CD4-positive, alpha-beta memory T cell (primary cell): ENCODE measurements at places on chromosomes 4 and X. TPM values are rescaled to one million over a fixed set of nuclear protein-coding genes. Genes with fewer than 3 reads are reported as not detected.

The AKAP4 gene
- total RNA-seq = not detected

The CUL4B gene
- 54.0 TPM for total RNA-seq

The DUSP9 gene
- total RNA-seq = not detected

The STATH gene
- not detected for total RNA-seq

The IL2 gene
- 2.0 TPM for total RNA-seq

- DNase-seq = no peak
Observed at GRCh38 chr4:145153181-145153903, 27.0 kb downstream of the OTUD4 start.

DNA sequence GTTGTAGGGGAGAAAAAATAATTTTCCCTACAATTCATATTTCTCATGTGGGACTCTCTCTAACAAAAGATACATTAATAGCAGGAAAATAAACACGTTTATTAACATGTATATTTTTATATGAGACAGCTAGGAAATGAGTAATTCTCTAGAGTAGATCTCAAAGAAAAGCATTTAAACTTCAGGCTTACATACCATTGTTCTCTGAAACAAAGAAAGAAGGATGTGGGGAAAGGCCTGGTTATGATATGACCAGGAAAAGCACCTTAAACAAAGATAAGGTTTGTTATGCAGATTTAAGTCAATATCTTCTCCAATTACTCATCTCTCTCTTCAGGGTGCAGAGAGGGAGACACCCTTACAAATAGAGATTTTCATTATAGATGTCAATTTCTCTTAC is 131.3 kb downstream of the SLC7A11 start:
- DNase-seq = no peak

DNA sequence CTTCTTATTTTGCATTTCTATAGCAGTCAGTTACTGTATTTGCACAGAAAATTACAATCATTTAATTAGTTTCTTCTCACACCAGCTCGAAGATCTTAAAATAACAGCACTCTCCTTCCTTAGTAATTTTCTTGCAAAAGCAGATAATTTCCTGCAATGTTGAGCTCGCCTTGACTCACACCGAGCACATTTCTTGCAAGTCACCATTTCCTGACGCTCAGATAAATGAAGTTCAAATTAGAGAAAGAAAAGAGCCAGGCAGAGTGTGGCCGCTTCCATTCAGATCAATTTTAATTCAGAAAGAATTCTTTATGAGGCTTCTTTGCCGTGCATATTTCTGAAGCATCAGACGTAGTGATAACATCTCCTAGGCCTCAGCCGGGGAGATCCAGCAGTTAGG is 10.1 kb downstream of the SORCS2 start:
- no peak for DNase-seq

GRCh38 chr4:60081839-60082238 is 1118.3 kb upstream of the ADGRL3 start:
- no peak for DNase-seq

DNA sequence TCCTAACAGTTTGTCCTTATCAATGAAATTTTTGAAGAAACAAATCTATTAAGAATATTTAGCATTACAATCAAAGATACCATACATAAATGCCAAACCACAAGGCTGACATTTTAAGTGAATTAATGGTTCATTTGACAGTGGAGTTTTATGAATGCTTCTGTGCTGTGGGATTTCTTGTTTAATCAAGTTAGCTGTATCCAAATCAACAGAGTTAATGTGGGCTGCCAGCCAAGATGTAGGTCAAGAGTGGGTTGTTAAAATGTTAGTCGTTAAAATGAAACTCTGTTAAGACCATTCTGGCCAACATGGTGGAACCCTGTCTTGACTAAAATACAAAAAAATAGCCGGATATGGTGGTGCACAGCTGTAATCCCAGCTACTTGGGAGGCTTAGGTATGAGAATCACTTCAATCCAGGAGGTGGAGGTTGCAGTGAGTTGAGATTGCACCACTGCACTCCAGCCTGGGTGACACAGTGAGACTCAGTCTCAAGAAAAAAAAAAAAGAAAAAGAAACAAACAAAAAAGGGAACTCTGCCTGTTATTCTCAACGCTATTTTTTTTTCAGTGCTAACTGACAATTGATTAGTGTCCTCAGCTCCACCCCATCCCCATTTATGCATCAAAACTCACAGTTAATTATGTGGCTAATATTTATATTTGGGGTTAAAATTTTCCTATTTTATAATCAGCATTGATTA is 20.2 kb downstream of the GPAT3 start:
- DNase-seq = no peak

DNA sequence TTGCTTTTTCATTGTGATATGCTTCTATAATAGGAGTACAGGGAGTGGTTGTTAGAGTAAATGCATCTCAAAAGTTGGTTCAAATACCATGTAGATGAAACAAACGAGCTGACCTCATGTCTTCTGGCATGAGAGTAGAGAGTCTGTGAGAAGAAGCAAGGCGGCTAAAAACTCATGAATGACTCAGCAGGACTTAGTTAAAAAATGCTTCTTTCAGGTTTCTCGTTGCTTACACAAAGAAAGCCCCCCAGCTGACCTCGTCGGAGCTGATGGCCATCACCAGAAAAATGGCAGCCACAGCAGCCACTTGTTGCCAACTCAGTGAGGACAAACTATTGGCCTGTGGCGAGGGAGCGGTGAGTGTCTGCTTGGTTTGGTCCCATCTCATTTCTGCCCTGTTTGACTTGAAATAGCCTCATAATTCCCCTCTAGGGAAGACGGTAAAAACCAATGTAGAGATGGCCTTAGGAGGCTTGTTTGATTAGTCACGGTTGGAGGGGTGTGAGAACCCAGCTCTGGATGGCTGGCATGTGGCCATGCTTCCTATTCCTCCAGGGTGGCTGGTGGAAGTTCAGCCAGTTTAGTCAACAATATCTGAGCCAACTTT is 14.5 kb downstream of the AFP start:
- no peak for DNase-seq

GRCh38 chrX:20472148-20472547 is 205.4 kb upstream of the RPS6KA3 start:
- DNase-seq = no peak

DNA sequence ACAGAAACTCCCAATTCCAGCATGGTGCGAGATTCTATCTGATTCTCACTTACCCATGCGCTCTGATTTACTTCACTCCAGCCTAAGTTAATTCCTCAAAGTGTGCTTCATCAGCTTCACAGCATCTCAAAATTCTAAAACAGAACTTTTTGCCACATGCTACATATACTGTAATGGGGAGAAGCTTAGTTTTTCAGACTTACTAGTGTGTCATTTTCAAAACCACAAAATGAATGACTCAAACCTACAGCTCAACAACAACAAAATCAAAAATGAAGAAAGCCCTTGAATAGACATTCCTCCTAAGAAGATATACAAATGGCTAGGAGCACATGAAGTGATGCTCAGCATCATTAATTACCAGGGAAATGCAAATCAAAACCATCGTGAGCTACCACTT is 14.9 kb downstream of the IRF2 start:
- no peak for DNase-seq

DNA sequence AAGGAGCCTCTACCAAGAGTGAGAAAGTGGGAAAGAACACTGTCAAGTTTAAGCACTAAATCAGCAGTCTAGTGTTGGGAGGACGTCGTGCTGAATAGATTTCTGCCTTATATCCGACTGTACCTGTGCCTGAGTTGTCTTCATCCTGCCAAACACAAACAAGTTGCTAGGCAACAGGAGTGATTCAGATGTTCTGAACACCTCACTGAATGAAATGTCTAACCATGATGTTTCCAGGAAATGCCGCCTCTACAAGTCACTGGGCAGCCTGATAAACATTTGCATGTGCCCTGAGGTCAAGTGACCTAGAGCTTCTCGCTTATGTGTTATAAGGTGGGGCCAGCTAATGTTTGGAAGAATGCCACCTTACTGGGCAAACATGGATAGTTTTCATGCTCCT is 37.9 kb downstream of the SGMS2 start:
- DNase-seq = no peak

- DNase-seq = no peak
Observed at GRCh38 chr4:80619070-80619674, 283.6 kb downstream of the CFAP299 start.

DNA sequence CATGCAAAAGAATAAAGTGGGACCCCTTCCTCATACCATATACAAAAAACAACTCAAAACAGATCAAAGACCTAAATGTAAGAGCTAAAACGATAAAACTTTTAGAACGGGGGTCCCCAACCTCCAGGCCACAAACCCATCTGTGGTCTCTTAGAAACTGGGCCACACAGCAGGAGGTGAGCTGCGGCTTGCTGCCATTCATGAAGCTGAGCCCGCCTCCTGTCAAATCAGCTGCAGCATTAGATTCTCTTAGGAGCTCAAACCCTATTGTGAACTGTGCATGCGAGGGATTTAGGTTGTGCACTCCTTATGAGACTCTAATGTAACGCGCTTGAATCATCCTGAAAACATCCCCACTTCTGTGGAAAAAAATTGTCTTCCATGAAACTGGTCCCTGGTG is 7.0 kb upstream of the GATA1 start:
- DNase-seq = no peak

DNA sequence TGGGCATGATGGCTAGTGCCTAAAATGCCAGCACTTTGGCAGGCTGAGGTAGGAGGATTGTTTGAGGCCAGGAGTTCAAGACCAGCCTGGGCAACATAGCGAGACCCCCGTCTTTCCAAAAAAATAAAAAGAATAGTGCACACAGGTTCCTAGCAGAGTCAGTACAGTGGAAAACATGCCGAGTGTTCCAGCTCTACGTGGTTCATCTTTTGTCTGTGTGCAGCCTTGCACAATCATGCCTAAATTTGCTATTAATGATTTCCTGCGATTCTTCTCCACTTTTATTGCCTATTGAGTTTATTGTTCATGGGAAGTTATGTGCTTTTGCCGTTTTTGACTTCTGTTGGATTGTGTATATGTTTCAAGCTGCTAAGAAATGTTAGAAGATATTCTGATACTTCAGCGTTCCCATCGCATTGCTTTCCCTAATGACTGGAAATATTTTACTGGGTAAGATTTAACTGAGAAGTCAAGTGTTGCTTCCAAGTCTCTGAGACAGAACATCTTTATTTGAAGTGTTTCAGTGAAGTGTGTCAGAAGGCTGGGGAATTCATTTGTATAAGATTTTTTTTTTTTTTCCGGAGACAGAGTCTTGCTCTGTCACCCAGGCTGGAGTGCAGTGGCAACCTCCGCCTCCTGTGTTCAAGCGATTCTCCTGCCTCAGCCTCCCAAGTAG is 11.3 kb downstream of the DOCK11 start:
- DNase-seq = no peak

- no peak for DNase-seq
Observed at GRCh38 chrX:31099536-31100090, 27.8 kb upstream of the FTHL17 start.

- no peak for DNase-seq
Observed at GRCh38 chrX:70168238-70169188, 8.8 kb upstream of the DGAT2L6 start.

DNA sequence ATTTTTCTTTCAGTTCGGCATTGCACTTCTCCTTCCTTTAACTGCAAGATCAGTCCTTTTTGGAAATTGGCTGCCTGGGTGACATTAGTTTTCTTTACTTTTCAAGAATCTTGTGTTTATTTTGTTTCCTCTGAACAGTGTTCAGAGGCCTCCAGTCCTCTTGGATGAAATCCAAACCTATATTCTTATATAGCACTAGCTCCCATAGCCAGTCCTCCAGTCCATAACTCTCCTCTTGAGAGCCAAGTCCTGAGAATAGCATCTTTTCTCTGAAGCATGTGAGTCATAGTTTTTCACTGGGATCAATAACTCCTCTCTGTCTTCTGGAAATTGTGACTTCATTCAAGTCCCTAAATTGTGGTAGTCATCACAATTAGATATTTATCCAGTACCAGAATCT is 357.5 kb downstream of the RAPGEF2 start:
- no peak for DNase-seq

DNA sequence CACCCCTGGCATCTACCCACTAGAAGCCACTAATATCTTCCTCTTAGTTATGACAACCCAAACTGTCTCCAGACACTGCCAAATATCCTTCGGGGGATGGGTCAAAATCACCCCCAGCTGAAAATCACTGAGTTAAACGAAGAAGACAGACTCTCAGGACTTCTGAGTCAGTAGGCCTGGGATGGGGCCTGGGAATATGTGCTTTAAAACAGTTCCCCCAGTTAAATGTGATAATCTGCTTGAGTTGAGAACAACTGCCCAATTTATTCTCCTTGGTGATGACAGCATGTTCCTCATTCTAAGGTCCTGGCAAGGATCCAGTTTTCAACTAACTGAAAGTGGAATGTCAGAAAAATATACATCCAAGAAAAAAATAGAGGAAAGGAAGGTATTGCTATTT is 52.4 kb downstream of the CBLL2 start:
- no peak for DNase-seq

GRCh38 chrX:120144178-120144844 is 14.1 kb upstream of the RHOXF2 start:
- no peak for DNase-seq

DNA sequence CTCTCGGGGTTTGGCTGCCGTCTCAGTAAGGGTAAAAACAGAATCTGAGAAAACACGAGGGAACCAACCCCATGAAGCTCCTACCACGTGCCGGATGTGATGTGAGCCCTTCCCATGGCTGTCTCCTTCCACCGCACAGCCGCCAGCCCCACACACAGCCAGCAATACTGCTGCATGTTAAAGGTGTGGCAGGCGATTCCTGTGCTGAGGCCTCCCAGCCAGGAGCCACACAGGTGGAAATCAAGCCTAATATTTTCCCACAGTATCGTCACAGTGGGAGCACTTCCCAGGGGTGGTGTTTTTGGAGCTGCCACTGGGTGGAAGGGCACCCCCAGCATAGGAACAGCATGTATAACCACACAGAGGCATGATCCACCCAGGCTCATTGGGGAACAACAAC is 77.5 kb downstream of the SLC2A9 start:
- no peak for DNase-seq

DNA sequence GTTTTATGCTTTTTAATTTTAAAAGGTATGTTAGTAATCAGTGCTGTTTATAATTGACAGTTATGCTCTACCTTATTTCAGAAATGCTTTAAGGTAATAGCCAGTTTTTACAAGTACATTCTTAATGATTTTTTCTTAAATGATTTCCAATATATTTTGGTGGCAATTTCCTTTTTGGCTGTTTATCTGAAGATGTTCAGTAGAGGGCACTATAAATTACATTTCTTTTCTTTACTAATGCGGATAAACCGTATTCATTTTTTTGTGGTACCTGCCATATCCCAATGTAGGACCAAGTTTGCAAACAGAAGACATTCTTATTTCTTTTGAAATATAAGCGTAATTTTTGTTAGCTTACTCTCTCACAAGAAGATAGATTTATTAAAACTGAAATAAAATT is 65.4 kb downstream of the CCKAR start:
- DNase-seq = no peak

GRCh38 chr4:179625406-179625805 is 2183.2 kb upstream of the AGA start:
- no peak for DNase-seq

GRCh38 chrX:114905251-114905650 is 112.2 kb downstream of the IL13RA2 start:
- DNase-seq = no peak

- no peak for DNase-seq
Observed at GRCh38 chr4:94486372-94486801, 34.6 kb downstream of the PDLIM5 start.
